Progenitor cell of endocrine pancreas (in vitro differentiated cells): ENCODE measurements at places on chromosomes 5 and 9. TPM values are rescaled to one million over a fixed set of nuclear protein-coding genes. Genes with fewer than 3 reads are reported as not detected.

Gene TRPM6
- total RNA-seq, result 0.10 and 0.20 TPM in 2 replicates

Gene MYORG
- total RNA-seq, result 8.8 and 9.2 TPM in 2 replicates

Gene SLC12A2
- 51.7 and 57.4 TPM in 2 replicates for total RNA-seq

Gene BHMT2
- total RNA-seq, result 0.64 and 1.2 TPM in 2 replicates

Gene SELENOP
- 85.3 and 86.3 TPM in 2 replicates for total RNA-seq

Gene SPATA31E1
- not detected in 2 replicates for total RNA-seq
